ENCODE measurements at places on chromosomes 13 and 19.

DNA sequence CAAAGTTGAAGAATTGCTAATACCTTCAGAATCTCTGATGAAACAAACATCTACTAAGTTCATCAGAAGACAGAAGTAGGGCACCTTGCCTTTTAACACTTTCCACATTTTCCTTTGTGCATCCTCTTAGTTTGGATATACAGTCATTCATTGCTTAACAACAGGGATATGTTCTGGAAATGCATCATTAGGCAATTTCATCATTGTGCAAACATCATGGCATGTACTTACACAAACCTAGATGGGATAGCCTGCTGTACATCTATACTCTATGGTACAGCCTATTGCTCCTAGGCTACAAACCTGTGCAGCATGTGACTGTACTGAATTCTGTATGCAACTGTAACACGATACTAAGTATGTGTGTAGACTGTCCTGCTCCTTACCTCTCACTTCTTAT is 169.8 kb downstream of the SUCLA2 start:
- DNase-seq, result no peak

- DNase-seq, result no peak
These were observed 108.1 kb downstream of the PCDH17 start for GRCh38 chr13:57739543-57740190.

- no peak for DNase-seq
These were observed 97.5 kb downstream of the RAB20 start for GRCh38 chr13:110463871-110464510.

DNA sequence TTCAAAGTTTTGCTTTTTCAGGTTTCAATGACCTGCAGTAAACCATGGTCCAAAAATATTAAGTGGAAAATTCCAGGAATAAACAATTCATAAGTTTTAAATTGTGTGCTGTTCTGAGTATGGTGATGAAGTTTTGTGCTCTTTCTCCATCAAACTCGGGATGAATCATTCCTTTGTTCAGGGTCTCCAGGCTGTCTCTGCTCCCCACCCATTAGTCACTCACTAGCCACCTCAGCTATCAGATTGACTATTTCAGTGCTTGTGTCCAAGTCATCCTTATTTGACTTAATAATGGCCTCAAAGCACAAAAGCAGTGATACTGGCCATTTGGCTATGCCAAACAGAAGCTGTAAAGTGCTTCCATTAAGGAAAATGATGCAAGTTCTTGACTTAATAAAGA is 1140.4 kb downstream of the EFNB2 start:
- DNase-seq, result no peak

- no peak for DNase-seq
These were observed 37.1 kb downstream of the PCCA start for GRCh38 chr13:100125946-100126345.

DNA sequence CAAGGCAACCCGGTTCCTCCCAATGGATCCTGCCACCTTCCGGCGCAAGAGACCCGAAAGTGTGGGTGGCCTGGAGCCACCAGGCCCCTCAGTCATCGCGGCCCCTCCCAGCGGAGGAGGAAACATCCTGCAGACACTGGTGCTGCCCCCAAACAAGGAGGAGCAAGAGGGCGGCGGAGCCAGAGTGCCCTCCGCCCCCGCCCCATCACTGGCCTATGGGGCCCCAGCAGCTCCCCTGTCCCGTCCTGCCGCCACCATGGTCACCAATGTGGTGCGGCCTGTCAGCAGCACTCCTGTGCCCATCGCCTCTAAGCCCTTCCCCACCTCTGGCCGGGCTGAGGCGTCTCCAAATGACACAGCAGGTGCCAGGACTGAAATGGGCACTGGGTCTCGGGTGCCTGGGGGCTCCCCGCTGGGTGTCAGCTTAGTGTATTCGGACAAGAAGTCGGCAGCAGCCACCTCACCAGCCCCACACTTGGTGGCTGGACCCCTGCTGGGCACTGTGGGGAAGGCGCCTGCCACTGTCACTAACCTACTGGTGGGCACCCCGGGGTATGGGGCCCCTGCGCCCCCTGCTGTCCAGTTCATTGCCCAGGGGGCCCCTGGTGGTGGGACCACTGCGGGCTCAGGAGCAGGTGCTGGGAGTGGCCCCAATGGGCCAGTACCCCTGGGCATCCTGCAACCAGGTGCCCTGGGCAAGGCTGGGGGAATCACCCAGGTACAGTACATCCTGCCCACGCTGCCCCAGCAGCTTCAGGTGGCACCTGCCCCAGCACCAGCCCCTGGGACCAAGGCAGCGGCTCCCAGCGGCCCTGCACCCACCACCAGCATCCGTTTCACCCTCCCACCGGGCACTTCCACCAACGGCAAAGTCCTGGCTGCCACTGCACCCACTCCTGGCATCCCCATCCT is 11.2 kb upstream of the PRR19 start:
- DNase-seq, result no peak

- DNase-seq, result no peak
These were observed 128.7 kb downstream of the FGF14 start for GRCh38 chr13:102273111-102273510.

DNA sequence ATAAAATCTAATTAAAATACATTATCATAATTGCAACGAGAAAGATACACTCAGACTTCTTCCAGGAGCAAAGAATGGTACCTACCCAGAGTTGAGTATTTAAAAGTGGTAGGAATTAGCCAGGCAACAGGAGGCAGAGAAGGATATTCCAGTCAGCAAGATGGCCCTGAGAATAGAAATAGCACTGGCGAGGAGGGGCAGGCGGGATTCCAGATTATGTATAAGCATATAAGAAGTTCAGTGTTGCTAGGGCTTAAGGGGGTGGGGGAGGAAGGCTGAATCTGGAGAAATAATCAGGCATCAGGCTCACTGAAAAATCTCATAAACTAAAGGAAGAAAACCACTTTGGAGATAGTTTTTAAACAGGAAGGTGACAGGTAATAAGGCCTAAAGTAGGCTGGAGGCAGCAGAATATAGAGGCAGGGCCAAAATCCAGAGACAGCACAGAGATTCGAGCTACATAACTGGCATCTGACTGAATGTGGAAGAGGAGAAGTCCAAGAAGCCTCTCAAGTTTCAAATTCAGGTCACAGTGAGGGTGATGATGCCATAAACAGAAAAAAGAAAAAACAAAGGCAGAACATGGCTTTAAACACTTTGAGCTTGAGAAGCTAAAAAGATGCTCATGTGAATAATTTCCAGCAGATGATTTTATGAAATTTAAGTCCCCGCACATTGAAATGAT is 7.5 kb downstream of the KPNA3 start:
- DNase-seq, result no peak

DNA sequence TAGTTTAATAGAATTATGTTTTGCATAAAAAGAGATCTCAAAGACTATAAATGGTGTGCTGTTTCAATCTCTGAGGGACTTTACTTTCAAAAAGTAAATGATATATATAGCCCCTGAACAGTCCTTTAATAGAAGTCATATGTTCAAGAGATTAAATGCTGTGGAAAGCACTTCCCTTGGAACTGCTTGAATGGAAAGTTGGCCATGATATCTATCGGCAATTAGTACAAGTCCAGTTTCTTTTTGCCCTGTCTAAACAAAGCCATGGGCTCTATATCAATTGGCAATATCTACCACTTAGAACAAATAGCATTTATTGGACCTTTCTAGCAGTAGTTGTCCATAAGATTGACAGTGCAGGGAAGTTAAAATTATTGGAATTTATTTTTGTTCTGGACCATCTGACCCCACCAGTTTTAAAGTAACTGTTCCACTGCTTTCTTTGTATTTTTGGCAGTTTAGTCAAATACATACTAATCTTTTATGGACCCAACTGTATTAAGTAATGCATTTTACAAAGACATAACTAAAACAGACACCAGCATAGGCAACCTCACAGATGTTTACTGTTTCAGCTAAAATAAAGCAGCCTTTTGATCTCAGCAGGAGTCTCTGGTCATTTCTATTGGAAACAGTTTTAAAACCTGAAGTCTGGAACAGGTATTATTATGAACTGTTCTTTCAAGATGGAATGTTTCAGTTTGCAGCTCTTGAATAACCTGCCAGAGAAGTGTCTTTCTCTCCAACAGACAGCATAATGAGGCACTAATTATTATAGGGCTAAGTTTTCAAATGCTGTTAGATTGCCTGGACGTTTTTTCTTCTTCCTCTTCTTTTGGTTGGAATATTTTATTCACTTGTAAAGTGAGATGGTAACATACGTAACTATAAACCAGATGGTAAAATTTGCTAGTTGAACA is 282.6 kb downstream of the DCLK1 start:
- DNase-seq, result no peak

DNA sequence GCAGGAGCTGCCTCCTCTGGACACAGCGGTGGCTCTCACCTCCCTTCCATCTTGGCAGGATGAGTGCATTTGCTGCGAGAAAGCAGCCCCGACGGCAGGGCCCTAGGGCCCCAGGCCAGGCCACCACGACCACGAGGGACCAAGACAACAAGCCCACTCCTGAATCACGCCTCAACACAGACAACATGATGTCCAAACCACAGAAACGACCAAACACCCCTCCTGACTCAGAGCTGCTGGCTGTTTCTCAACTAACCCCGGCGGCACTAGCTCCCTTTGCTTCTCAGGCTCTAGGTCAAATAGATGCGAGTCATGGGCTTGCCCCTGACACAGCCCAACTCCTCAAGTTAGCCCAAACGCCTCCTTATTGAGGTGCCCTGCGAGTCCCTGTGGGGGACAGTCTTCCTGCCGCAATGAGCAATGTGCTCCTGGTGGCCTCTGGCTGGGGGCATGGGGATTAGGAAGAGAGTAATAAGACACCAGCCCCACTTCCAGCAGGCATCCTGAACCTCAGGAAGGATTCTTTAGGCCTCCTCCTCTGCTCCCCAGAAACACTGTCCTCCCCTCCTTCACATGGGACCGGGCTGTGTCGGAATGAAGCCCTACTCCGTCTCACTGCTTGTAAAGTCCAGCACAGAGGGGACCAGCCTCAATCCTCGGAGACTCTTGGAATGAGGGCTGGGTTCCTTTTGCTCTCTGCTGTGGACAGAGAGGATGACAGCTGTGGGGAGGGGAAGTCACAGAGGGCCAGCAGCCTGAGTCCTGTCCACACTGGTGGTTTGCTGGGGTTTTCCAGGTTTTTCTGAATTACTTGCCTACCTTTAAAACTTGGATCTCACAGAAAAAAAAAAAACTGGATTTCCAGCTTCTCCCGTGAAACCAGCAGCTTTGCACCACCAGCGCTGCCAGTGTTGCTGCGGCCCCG is 6.9 kb upstream of the ATF5 start:
- no peak for DNase-seq

DNA sequence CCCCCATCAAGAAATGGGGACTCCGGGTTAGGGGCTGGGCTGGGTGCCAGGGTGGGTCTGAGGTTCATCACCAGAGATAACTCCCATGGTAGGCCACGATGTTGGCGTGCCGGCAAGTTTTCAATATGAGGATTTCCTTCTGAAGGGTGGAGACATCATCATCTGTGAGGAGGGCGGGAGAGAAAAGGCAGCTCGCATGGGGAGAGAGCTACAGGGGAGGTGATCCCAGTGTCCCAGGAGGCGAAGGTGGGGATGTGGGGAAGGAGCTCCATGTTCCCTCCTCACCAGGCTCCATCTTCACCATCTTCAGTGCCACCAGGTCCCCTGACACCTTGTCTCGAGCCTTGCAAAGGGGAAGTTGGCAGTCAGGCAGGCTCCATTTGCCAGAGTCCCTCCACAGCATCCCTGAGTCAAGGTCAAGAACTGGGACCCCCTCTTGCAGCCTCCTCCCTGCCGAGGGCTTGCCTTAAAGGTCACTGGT is 430 bp downstream of the MAP4K1 start:
- no peak for DNase-seq

DNA sequence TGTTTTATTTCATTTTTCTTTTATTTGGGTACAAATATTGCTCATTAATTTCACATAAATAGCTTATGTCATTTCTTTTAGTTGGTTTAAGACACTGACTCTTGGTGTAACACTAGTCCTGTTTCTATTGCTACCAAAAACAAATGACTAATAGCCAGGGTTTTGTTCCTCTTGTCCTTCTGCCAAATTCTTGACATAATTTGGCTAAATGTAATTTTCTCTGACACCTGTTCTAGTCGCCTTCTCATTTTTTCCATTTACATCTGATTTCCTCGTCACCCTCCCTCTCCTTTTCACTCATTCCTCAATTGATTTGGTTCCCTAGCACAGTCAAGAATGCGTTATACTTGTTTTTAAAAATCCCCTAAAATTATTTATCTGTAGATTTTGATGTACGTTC is 1718.7 kb downstream of the EFNB2 start:
- no peak for DNase-seq

- no peak for DNase-seq
These were observed 72.2 kb downstream of the MAP4K1 start for GRCh38 chr19:38545596-38545995.

- no peak for DNase-seq
These were observed 17.4 kb upstream of the SDHAF1 start for GRCh38 chr19:35977446-35978222.

DNA sequence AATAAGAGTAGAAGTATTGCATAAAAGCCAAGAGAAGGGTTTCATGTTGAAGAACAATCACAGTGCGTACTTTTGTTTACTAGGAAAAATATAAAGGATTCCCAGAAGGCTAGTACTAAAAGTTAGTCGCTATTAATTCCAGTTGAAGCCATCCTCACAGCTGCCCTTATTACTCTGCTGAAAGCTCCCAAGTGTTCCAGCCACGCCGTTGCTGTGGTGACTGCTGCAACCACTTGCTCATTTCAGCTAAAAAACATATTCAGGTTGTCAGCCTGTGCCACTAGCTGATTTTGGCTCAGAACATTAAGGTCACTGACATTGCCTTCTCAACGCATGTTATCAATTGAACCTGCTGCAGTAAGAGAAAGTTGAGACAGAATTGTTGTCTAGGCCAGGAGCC is 87.1 kb upstream of the FNDC3A start:
- DNase-seq, result no peak

GRCh38 chr13:103960001-103960400 is 893.8 kb upstream of the SLC10A2 start:
- no peak for DNase-seq

GRCh38 chr13:80572923-80573316 is 232.0 kb upstream of the SPRY2 start:
- no peak for DNase-seq

- no peak for DNase-seq
These were observed 1.4 kb downstream of the EVI5L start for GRCh38 chr19:7831452-7831851.

DNA sequence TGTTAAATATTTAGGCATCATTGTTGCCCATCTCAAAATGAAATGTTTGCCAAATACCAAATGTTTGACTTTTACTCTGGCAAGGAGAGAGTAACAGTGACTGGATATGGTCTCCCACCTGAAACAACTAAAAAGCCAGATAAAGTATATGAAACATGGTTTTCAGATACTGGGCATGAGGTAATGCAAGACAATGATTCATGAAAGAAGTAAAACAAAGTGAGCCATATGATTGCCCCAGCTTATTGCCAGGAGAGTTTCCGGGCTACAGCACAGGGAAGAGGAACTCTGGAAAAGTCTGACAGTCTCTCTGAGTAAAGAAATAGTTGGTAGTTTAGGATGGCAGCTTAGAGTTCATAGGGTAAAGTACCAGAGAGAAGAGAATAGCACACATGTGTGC is 354.6 kb downstream of the DNAJC15 start:
- no peak for DNase-seq

GRCh38 chr13:35874704-35875103 is 256.5 kb downstream of the DCLK1 start:
- DNase-seq, result no peak
